ENCODE measurements at places on chromosomes 13 and 19.
A peak's percentile ranks its signal among the peaks of the same experiment; 100 is the strongest.

DNA sequence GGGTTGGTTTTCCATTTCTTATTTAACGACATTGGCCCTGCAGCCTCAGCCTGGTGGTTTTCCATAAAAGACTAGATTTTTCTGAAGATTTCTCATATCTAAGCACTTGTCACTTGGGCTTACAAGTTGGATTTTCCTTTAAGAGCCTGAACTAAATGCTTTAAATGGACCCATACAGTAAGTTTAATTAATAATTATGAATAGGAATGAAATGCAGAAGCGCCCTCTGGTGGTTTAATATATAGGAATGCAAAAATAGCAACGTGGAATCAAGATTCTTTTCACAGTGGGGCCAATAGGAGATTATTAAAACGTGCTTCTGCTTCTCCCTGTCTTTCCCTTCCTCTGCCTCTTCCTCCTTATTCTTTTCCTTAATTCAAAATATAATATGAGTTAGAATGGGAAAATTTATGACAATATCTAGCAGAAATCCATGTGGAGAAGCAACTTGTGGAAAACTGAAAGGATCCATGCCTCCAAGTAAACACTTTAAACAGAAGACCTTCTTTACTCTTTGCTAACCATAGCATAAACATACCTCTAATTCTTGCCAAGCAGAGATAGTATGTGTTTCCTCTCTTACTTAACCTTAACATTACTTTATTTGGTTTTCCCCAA, 324.0 kb downstream of the GPC5 start:
- no peak for DNase-seq

- DNase-seq: no peak
These were observed 2.2 kb upstream of the TNFSF9 start for GRCh38 chr19:6528544-6529121.

GRCh38 chr13:45879666-45880065, 28.1 kb upstream of the SIAH3 start:
- DNase-seq: peak; percentile 6

DNA sequence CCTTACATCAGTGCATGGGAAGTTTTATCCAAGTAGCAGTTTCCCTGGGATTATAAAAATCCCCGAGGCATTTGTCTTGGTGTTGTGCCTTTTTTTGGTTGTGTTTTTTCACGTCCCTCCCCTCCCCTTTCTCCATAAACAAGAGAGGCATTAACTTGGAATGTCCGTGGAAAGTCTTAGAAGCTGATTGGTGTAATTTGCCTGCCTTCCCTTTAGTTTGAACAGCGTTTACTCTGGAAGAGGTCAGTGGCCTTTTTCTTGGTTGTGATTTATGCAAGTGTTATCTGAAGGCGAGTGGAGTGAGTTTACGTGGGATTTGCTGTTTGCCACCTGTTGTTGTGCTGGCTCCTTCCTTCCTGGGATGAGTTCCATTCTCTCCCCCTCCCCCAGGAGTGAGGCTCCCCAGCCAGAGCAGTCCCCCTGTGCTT, 7.2 kb downstream of the ACTN4 start:
- DNase-seq: no peak

DNA sequence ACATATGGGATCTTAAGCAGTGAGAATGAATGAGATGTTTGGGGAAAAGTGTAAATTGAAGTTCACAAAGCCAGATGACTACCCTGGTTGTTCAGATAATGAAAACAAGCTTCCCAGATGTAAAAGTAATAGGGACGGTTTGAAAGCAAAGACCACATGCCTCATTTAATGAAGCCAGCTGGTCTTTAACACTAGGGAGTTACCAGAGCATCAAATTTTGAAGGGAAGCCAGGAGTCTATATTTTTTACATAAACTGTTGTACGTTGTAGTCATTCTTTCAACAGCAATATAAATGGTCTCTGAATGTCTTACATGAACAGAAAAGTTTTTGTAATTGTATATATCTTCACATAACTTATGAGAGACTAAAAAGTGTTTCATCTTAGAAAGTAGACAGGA, 2604.5 kb upstream of the PCDH20 start:
- DNase-seq: peak; percentile 2

DNA sequence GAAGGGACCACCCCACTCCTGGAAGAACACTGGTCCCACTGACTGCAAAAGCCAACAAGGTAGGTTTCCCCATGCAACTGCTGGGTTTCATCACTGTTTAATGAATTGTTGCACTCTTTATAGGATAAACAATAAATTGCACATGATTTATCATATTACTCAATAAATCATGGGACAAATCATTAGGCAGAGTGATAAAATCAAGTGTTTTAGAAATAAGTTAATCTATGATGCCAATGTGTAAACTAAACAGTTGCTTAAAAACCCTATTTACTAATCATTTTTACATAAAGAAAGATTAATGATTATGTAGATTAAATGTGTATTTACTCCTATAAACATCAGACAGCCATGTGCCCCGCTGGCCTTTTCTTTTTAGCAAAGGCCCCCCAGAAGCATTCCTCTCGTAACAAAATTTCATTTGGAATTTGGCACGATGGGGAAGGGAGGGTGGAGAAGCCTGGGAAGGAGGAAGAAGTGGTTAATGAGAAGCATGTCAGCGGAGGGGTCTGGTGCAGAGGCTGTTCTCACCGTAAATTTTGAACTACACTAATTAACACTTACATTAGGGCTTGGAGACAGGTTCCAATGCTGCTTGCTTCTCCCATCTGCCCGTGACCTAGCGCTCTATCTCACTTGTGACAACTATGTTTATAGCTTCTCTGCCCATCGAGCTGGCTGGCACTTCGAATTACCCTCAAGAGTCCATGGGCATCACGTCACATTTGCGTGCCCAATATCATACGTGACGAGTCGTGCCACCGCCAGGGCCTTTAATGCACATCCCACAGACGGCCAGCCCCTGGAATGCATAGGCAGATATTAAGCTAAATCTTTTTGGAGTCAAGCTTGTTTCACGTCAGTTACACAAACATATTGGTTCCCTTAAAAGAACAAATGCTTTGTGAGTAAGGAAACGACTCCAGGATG, 357.7 kb upstream of the TSHZ3 start:
- DNase-seq: no peak

- DNase-seq: no peak
These were observed 511.5 kb downstream of the UQCRFS1 start for GRCh38 chr19:28701491-28701890.

- DNase-seq: no peak
These were observed 21.8 kb upstream of the RBM26 start for GRCh38 chr13:79427883-79428282.

GRCh38 chr13:23418776-23419683, 14.5 kb downstream of the SACS start:
- no peak for DNase-seq

DNA sequence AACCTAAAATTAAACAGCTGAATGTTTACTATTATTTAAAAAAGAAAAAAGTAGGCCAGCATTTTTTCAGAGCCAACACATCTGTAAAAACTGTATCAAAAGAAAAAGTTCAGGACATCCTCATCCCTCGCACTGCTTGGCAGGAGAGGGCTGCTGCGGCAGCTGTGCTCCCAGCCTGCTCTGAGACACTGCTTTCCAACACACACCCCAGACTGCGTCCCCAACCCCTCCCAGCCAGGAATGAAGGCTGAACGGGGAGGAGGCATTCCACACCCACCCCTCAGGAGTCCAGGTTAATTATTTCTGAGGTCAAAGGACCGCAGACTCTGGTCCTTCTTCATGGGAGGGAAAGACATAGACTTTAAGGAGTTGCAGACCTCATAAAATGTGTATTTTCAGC, 43.1 kb downstream of the COL4A1 start:
- DNase-seq: no peak

DNA sequence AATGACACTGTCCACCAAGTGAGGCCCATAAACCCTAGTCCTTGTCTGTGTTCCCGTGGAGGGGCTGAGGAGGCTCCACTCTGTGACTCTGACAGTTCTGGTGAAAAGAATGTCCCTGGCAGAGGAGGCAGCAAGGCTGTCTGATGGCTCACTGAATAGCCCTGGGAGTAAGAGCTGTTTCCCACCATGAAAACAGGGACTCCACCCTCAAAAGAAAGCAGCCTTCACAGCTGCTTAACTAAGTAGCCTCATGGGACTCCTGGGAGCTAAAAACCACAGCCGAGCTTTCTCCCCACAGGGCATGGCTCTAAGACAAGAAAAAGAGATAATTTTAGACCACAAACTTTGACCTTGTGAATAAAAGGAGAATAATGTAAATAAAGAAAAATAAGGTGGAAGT, 135.1 kb upstream of the FRY start:
- no peak for DNase-seq

GRCh38 chr13:105684216-105684615, 851.2 kb downstream of the EFNB2 start:
- no peak for DNase-seq

- no peak for DNase-seq
These were observed 36.4 kb upstream of the NANOS3 start for GRCh38 chr19:13840305-13841085.

- DNase-seq: no peak
These were observed 3.7 kb downstream of the TEX29 start for GRCh38 chr13:111323950-111324651.

DNA sequence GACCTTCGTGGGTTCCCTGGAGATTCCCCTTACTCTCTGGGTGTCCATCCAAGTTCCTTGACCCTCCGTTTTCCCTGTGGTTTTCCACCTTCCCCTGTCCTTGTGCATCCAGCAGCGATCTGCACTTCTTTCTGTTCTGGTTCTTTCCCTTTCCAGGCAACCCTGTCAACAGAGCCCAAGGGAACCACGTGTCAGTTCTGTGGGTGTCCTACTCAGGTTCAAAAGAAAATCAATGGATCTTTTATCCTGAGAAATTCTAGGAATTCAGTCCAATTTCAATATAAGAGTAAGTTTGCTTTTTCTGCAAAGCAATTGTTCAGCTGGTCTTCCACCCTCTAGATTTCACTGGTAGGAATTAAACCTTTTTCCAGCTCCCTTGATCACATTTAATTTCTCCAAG, 1394.8 kb upstream of the SLC10A2 start:
- DNase-seq: no peak
